ENCODE measurements at places on chromosomes 1 and 21. TPM values are rescaled to one million over a fixed set of nuclear protein-coding genes. Genes with fewer than 3 reads are reported as not detected.
A peak's percentile ranks its signal among the peaks of the same experiment; 100 is the strongest.

GRCh38 chr21:35529171-35529863 is 480.2 kb upstream of the RUNX1 start:
- DNase-seq: no peak

The MARK1 gene
- total RNA-seq: 12.1 TPM

The CDK18 gene
- 25.5 TPM for total RNA-seq

The LCE1C gene
- total RNA-seq: not detected

DNA sequence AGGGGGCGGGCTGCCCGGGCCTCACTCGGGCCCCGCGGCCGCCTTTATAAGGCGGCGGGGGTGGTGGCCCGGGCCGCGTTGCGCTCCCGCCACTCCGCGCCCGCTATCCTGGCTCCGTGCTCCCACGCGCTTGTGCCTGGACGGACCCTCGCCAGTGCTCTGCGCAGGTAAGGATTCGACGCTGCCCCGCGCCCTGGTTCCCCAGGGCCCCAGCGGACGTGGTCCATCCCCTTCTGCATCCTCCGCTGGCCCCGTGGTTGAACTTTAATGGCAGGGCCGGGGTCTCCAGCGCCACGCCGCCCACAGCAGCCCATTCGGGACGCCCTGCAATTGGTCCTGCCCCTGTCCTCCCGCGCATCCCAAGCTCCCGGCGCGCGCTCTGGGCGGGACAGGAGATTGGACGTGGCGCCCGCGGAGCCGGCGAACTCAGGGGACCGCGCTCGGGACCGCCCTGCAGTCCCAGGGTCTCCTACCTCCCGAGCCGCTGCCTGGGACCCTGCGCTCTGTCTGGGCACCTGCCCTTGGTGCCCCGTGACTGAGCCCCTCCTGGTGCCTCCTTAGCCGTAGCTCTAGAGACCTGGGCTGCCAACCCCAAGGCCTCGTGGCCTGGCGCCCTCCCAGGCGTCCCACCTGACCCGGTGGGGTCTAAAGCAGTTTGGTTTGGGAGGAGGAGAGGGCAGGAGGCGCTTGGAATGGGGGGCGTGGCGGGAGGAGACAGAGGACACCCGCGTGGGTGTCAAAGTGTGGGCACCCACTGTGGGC is at the start of gene ALPL:
ALPL (plus strand) TSS at position 73 of the 762 bp plus-strand sequence. CDS start 44,659 bp downstream, outside the sequence.
- DNase-seq: peak; percentile 76

The C2CD4D gene
- total RNA-seq: not detected

- no peak for DNase-seq
Observed at GRCh38 chr1:173205146-173206051, 1.7 kb downstream of the TNFSF4 start.

DNA sequence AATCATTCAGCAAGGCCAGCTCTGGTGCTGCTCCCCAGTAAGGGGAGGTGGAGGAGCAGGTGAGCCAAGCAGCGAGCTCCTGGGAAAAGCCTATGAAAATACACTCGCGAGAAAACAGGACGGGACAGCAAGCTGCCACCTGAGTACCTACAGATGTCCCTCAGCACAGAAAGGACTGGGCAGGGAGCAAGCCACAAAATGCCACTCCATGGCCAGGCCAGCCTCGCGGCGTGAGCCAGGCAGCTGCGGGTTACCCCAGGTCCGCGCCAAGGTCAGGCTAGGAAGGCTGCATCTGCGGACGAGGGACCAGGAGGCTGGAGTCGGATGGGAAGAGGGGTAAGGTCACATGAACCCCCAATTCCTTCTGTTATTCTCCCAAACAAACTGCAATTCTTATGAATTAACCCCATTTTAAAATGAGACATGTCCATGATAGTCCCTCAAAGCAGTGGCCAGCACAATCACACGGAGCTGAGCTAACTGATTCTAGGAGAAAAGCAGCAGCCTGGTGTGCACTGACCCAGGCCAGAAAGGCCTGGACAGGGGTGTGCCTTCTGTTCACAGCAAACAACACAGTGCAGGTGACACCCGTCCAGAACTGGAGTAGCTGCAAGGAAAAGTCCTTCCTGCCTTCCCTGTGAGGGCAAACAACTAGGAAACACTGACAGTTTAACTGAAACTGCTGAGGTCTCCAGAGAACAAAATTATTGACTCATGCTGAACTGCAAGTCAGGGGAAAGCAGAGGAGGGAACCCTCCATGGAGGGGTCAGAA is 26.5 kb downstream of the PARP1 start:
- no peak for DNase-seq

The YBX1 gene
- total RNA-seq: 1,302 TPM

GRCh38 chr1:110091381-110091780 is 20.9 kb upstream of the UBL4B start:
- DNase-seq: no peak

DNA sequence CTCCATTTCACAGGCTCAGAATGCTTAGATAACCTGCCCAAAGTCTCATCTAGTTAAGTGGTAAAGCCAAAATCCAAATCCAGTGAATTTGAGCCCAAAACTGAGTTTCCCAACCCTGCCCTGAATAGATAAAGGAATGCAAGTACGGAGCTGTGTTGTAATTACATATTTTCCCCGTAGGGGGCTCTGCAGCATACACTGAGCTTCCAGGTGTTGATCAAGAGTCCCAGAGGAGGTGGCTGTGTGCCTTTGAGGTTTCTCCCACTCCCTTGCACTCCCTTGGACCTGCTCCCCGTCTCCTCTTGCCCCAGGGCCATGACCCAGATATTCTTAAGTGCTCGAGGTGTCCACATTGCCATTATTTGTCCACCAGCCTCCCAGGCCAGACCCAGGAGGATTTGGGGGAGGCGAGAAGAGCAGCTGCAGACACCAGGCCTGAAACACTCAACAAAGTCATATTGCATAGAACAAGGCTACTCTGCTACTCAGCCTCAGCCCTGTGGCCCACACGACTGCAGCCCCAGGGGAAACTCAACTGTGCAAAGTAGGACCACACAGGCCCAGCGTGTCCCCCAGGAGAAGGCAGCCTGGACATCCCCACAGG is 18.4 kb upstream of the LY9 start:
- DNase-seq: peak; percentile 66

GRCh38 chr1:26278303-26278702 is 1.6 kb upstream of the SH3BGRL3 start:
- no peak for DNase-seq

GRCh38 chr1:248046536-248046935 is at the start of gene OR2L3:
Gene OR2L3, plus strand, starts transcription at chr1:248046836. Its CDS starts 13,846 bp downstream, at chr1:248060682.
- no peak for DNase-seq

- DNase-seq: no peak
Observed at GRCh38 chr1:229699613-229700267, 73.7 kb downstream of the URB2 start.

DNA sequence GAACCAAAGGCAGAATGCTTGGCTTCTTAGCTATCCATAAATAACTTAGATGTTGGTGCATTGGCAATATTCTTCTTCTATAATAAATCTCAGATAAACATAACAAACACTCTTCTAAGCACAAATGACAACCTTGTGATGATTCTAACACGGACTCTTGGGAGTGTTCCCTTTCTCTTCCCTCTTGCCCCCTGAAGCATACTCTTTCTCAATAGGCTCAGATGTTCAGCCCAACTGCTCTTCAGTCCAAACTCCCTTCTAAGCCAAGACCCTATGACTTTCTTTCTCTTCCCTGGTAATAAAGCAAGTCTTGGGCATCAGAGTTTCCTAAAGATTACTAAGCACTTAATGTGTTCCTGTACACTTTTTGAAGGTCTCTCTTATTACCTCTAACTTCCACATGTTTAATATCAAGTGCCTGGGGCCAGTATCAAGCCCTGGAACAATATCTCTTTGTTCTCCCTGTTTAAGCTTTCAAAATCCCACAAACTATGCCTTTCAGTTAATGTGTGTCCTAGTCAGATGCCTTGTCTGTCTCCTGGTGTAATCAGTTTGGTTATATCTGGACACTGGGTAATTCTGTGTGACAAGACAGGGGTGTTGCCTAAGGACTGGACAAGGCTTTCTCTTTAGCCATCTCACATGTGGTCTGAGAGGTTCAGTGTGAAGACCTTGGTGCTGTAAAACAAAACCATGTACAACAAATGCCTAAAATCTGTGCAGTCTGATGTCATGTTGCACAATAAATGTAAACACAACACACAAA is 92.9 kb upstream of the IVNS1ABP start:
- DNase-seq: no peak

The FCRL5 gene
- not detected for total RNA-seq

DNA sequence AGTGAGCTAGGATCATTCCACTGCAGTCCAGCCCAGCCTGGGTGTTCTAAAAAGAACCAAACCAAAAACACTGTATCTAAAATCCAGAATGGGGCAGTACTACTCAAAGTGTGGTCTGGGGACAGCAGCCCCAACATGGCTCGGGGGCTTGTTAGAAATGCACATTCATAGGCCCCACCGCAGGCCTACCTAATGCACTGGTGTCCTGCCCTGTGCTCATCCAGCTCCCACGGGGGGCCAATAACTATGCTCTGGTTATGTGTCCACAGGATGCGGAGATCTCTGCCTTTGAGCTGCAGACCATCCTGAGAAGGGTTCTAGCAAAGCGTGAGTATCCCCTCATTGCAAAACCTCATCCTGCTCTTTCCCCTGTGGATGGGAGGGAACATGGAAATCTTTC is 51.5 kb downstream of the CAPN2 start:
- DNase-seq: no peak

The SPATA45 gene
- total RNA-seq: not detected

DNA sequence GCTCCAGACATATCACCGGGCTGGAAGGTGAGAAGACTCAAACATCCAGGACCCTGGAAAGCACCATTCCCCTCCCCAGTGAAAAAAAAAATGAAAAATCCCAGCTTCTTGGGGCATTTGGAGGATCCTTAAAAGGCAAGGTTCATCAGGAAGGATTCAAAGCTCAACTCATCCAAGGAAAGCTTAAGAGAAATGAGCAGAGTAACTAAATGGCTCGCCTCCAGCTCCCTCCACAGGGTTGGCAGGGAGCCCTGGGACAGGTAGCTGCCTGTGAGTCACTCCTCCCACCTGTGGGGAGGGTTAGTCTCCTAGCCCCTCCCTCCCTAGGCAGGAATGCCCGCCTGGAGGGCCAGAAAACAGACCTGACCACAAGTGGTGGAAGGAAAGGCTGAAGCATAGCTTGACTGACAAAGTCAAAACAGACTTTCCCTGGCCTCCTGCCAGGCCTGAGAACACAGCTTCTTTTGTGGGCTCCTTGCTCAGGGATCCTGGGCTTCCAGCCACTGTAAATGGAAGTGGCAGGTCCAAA is 712 bp upstream of the LAMB3 start:
- no peak for DNase-seq

DNA sequence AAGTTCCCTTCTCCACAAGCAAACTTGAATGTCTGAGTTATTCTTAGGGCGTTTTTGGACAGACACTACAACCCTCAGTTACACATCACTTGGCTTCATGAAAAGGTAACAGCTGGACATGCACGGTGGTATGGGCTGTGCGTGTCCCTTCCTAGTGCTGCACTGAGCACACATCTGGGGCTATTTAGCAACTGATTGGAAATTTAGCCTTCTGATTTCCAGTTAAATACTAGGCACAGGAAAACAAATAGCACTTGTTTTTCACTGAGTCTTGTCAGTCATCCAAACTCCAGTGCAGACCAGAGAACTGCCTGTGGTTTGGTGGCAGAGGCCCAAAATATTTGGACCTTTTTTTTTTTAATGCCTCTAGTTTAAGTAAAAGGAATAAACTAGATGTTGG is 134.7 kb downstream of the TGFBR3 start:
- no peak for DNase-seq

DNA sequence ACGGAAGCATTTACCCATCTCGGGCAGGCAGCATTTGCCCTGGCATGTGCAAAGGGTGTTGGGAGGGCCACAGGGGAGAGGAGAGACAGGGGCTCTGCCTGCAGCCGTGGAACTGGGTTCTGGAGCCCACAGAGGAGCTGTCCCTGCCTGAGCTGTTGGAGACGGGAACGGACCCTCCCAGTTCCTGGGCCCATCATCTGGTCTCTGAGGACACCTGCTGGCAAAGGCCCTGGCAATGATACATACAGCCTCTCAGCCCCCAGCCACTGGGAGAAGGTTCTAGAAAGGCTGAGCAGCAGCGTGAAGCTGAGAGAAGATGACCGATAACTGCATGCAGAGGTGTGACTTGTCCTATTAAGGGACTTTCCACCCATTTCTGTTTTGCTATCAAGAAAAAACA is 31.4 kb downstream of the FAAP20 start:
- no peak for DNase-seq

The DIO1 gene
- not detected for total RNA-seq

GRCh38 chr1:29332204-29332603 is 95.9 kb downstream of the PTPRU start:
- DNase-seq: peak; percentile 74

DNA sequence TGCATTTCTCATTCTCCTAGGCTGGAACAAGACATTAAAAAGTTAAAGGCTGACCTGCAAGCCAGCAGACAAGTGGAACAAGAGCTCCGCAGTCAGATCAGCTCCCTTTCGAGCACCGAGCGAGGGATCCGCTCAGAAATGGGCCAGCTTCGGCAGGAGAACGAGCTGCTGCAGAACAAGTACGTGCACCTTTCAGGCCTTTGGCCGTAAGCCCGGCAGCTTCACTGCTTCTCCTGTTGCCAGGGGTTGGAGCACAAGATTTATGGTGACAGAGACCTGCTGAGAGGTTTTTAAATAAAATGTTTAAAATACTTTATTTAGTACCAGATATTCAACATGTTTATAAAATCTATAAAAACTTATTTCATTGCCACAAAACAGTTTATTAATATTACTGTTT is 53.4 kb downstream of the MACO1 start:
- DNase-seq: no peak

- no peak for DNase-seq
Observed at GRCh38 chr1:184153731-184154130, 102.2 kb downstream of the TSEN15 start.

The RBM11 gene
- 6.2 TPM for total RNA-seq

The CCDC17 gene
- total RNA-seq: 1.5 TPM

The SPRR1B gene
- not detected for total RNA-seq

The OR2L8 gene
- total RNA-seq: not detected

The KCNA2 gene
- total RNA-seq: 0.09 TPM

The PLA2G2A gene
- total RNA-seq: not detected

DNA sequence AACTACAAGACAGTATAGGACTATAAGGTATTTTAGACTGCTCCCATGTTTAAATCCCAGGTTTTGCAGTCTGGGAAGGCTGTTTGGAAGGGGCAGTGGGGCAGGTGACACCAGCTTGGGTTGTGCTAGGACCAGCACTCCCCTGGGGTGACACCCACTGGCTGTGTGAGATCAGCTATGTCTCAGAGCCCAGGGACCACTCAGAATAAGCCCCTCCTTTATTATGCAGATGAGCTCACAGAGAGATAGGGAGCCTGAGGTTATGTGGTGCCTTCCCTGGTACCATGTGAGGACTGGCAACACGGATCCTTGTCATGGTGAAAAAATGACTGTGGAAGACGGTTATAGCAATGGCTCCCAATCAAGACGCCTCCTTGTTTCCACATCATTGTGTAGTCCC is 71.0 kb downstream of the NENF start:
- no peak for DNase-seq

- DNase-seq: no peak
Observed at GRCh38 chr1:181936269-181936668, 125.2 kb downstream of the ZNF648 start.

The TAS1R1 gene
- total RNA-seq: not detected

DNA sequence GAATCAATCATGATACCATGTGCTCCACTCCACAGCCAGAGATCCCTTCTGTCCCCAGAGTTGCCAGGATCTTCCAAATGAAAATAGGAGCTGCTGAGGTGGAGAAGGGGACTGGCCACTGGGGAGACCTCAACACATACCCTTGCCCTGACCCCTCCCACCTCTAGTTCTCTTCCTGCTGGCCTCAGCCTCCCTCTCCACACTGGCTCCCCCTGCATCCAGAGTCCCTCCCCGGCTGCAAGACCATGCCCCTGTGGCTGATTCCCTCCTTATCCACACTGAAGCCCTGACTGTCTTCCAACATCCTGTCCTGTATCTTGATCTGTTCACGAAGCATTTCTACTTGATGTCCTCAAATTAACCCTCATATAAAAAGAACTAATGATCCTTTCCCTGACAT is 21.1 kb upstream of the CDK18 start:
- no peak for DNase-seq

All from neural progenitor cell (in vitro differentiated cells).